ENCODE measurements at places on chromosomes 13 and 19.

DNA sequence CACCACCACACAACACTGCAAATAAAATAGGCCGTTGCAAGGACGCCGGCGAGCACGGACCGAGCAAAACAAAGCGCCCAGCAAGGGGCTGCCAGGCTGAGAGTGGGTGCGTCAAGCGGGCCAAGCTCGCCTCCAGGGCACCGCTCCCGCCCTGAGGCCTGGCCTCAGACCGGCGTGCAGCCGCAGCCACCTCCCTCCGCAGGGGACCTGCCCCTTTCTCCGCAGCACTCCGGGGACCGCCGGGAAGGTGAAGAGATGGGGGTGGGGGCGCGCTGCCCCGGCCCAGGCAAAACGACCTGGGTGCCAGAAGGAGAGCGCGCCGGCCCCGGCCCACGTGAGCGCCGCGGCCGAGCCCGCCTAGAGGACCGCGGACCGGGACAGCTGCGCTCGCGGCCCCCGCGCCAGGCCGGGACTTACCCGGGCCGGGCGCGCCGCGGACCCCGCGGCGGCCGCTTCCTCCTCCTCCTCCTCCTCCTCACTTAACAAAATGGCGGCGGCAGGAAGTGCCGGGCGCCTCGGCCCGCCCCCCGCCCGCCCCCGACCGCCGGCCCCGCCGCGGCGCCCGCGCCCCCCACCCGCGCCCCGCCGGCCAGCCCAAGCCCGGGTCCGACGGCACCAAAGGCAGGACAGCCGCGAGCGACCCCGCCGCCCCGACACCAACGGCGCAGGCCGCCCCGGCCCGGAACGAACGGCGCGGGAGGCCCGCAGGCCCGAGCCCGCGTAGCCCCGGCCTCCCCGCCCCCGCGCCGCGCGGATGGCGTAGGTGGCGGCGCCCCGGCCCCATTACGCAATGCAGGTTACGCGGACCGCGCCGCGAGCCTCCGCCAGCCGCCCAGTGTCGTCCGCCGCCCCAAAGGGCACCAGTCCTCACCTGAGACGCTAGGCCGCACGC lies 674 bp downstream of the BRD4 start:
- peak; percentile 57 for DNase-seq

DNA sequence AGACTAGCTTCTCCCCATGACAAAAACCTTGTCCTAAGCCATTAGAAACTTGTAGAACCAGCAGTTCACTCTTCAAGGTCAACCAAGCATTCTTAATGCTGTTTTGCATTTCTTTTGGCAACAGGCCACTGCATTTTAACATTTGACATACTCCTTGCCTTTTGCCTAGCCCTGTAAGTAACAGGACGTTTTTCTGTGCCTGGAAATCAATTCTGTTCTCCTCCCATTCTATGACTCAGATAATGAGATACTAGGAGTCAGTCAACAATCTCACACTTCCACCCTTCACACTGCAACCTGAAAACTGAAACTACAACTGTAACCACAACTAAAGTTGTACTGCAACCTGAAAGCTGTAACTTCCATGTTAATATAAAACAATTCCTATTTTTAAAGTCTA lies 268.7 kb downstream of the MZT1 start:
- no peak for DNase-seq

DNA sequence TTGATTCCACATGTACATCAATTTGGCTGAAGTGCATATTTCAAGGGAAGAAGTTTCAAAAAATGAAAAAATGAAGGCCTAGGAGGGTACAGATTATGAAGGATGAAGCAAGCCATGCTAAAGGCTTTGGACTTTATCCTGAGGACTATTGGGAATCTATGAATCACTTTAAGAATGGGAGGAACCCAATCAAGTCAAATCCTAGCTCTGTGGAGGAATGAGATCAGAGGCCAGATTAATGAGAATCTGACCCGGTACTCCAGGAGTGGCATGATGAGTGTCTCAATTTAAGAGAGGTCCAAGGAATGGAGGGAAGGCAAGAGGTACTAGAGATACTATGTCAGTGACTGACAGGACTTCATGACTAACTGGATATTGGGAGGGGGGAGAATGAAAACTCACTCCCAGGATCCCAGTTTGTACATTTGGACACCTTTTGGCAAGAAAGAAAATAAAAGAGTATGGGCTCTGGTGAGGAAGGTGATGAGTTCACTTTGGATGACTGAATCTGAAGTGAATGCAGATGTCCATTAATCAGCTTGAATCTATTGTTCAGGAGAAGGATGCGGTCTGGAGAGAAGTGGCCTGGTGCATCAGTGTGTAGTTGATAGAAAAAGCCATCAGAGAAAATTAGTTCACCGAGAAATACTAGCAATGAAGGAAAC lies 349.0 kb downstream of the EFNB2 start:
- DNase-seq, result no peak

- DNase-seq, result no peak
Observed at GRCh38 chr13:80083081-80083852, 257.7 kb downstream of the SPRY2 start.

DNA sequence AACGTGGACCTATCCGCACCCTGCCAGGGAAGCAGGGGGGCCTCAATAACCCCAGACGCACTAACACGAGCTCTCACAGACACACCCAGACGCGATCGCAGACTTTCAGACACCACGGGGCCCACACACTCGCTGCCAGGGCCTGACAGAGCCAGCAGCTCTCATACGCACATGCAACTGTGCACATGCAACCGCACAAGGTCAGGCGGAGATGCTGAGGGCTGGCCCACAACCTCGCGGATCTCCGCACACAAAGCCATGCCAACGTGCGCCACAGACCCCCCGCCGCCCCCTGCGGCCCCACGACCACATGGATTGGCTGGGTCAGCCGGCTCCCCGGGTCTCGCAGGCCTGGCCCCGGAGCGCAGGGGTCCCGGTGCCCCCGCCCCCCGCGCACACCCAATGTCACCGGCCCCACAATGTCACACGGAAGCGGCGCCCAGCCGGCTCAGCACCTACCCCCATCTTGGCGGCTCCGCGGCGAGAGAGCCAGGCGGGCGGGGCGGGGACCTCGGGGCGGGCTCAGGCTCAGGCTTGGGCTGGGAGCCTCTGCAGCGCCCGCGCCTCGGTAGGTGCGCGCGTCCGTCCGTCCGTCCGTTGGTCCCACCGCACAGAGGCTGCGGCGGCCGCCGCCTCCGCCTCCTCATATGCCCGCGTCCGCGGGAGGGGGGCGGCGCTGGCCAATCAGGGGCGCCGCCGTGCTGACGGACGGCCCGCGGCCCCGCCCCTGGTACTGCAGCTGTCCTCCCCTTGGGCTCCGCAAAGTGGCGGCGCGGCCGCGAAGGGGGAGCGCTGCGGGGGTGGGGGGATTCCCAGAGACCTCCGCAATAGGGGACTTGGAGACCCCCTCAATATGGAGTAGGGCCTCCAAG lies at the start of gene ATP1A3:
Gene ATP1A3, minus strand, starts transcription at position 619 of the 872 bp plus-strand sequence. Its CDS starts 154 bp downstream, at position 465.
- DNase-seq, result peak; percentile 60

DNA sequence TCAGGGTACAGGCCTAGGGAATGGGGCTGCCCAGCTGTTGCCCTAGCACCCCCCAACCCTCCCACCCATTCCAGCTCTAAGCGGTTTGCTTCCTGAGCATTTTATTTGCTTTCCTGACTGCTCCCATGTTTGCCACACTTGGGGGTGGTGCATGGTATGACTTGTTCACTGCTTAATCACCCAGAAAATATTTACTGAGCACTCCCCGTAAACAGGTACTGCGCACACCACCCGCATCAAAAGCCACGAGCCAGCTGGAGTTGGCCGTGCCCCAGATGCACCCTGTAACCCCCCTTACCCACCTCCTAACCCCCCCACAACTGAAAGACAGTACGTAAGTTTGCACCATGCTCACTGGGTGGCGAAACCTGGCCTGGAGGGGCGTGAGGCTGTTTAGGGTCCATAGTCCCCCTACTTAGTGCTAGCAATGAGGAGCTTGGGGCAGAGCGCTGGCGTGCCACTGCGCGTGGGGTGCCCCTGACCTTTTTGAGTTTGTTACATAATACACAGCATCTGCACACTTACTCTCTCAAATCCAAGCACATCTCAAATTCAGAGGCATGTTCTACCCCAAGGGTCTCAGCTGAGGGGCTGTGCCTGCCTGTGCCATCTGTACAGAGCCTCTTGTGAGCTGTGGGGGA lies 29.8 kb downstream of the DPF1 start:
- DNase-seq, result no peak

DNA sequence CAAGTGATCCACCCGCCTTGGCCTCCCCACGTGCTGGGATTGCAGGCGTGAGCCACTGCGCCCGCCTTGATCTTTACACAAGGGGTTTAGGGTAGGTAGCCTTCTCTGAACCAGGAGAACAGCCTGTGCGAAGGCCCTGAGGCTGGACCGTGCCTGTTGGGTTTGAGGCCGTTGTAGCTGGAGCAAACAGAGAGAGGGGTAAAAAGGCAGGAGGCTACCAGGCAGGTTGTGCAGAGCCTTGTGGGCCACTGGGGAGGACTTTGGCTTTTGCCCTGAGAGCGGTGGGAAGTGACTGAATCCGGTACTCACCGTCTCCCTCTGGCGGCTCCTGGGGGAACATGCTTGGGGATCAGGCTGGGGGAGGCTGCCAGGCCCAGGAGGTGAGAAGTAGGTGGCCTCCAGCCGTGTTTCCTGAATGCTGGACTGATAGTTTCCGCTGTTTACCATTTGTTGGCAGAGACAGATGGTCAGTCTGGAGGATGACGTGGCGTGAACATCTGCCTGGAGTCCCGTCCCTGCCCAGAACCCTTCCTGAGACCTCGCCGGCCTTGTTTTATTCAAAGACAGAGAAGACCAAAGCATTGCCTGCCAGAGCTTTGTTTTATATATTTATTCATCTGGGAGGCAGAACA lies 24.6 kb downstream of the SPC24 start:
- DNase-seq, result peak; percentile 61

- DNase-seq, result no peak
Observed at GRCh38 chr19:32567486-32567885, 13.5 kb upstream of the PDCD5 start.

GRCh38 chr13:105345730-105346129 lies 1189.7 kb downstream of the EFNB2 start:
- no peak for DNase-seq

GRCh38 chr13:30601836-30602235 lies 15.9 kb upstream of the USPL1 start:
- no peak for DNase-seq

GRCh38 chr19:5790559-5791520 lies at the start of gene DUS3L:
TSS of gene DUS3L (minus strand) at chr19:5791163. CDS start at chr19:5791141, 22 bp downstream.
- DNase-seq, result peak; percentile 94

DNA sequence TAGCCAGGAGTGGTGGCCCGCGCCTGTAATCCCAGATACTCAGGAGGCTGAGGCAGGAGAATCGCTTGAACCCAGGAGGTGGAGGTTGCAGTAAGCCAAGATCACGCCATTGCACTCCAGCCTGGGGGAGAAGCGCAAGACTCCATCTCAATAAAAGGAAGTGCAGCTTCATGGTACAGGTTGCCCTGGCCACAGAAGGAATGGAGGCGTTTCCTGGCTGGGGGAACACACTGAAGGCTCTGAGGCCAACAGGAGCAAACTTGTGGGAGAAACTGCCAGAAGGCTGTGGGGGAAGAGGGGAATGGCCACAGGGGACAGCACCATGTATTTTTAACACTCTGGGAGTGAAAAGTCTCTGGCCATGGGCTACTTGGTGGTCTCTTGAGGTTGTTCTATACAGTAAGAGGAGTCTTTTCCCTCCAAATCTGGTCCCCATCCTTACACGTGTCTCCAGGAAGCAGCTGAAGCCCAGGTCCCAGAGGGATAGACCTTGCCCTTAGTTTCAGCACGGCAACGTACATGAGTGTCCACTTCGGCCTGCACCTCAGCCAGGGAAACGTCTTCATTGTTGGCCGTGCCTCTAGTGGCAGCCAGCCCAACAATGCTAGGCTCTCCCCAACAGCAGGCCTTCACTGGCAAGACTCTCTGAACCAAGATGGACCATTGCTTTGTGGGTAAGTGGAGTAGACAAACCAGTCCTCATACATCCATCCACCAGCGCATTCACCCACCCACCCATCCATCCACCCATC lies 7.4 kb downstream of the MICOS13 start:
- DNase-seq, result no peak

DNA sequence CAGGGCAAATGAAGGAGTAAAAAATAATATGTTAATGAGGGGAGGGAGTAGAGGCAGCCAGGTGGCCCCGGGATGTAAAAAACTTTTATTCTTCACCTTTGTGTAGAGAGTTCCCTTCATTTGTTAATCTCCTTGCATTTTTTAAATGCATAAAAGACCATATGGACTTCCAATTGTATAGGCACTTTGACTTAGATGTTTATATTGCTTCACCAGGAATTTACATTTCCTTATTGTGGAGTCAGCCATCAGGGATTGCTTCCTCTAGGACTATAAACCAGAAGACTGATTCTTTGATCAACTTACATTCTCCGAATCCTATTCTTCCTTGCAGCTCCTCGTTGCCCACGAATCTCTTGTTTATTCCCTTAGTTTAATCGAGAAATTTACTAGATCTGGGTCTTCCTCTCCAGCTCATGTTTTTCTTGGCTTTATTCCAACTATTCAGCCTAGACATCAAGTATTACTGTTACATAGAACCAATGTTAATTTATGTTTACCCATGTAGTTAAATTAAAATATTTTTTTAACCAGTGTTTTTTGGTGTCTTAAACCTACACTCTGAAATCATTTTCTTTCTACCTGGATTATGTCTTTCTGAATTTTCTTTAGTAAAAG lies 1187.0 kb upstream of the SLC10A2 start:
- no peak for DNase-seq

DNA sequence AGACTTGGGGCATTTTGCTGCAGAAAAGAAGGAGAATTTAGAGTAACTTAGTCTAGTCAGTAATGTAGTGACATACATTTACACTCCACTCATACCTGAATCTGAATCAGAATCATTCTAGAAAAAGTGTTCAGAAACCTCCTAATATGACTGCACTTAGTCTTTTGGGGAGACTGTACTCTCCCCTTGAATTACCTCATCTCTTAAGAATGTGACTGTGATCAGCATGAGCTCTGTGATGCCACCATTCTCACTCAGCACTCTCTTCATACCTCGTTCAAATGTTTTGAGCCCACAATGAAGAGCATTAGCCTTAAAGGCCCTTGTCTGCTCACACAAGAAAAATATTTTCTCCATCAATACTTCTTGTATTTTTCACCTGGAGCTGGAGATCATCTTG lies 229.4 kb downstream of the FGF14 start:
- no peak for DNase-seq

DNA sequence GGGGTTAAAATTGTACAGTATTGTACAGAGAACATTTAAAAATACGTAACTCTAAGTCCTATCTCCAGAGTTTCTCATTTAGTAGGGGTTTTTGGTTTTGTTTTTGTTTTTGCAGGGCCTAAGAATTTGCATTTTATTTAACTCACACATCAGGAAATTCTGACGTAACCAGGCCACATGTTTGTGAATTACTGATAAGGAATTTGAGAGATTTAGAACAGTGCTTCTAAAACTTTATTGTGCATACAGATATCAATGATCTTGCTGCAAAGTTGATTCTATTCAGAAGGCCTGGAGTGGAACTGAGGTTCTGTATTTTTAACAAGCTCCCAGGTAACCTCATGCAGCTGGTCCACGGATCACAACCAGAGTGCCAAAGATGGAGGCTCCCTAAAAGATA lies 49.3 kb downstream of the LIG4 start:
- no peak for DNase-seq

DNA sequence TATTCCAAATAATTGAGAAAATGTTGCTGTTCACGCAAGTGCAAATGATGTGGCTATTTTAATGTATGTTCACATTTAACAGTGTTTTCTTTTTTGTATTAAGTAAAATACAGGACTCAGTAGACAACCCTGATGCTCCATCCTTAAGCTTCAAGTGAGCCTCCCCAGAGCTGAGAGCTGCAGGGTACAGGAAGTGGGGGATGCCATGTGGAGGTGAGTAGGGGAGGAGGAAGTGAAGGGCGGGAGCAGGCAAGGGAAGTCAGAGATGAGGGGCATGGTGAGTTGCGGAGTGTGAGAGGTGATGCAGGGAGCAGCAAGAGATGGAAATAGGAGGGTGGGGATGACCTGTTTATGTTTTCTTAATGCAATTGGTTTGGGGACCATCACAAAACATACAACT lies 711.0 kb downstream of the UQCRFS1 start:
- DNase-seq, result no peak
